ENCODE measurements at places on chromosomes 6 and 20.

DNA sequence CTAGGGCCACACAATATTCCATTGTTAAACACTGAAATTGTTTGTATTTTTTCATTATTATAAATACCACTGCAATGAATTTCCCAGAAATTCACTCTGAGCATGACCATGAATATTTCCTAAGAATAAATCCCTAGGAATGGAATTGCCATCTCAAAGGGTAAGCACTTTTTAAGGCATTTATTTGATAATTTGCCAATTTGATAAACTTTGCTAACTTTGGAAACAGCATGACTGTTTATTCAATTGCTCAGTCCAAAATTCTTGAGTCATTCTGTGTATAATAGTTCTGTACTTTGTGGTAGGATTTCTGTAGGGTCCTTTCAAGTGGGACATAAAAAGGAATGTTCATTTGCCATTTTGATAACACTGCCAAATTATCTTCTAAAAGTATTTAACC, 44.2 kb upstream of the TOX2 start:
- no peak for DNase-seq

DNA sequence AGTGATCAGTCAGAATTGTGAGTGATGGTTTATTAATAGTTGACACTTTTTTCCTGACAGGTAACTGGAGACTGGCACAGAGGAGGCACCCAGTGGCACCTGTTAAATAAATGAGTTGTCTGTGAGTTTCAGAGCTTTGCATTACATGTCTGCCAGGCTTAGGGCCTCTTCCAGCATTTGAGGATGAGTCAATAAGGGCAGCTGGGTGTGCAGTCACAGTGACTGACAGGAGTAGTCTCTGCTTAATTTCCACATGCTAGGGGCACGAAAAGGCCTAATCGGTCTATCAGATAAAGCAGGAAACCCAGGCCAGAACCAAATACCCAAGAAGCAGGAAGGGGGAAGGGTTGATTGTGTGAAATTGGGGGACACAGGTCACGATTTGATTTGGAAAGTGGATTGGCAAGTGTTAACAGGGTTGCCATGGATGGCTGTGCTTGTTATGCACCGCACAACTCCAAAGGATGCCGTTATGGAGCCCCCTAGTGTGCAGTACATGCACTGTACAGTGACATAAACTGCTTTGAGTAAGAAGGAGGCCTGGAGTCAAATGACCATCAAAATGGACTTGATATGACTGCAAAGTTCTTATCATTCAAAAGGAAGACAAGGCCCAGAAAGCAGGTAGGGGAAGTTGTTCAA, 111.9 kb upstream of the GGTLC1 start:
- peak; percentile 36 for DNase-seq

- no peak for DNase-seq
These were observed 42.4 kb downstream of the POPDC3 start for GRCh38 chr6:105137388-105137787.

DNA sequence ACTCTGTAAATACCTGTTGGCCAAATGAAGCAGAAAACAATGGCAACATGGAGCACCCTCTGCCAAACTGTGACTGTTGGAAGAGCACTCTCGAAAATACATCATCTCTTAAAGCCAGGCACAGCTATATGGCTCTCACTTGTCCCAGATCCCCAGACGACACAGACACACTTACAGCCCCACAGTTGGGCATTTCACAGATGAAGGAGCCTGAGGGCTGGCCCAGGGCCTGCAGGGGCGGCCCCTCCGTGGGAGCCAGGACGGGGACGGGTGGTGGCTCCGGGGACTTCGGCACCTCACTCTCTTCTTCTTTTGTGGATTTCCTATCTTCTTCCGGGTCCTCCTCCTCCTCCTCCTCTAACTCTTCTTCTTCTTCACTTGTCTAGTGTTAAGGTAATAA, 18.4 kb upstream of the MRPS10 start:
- DNase-seq, result no peak

DNA sequence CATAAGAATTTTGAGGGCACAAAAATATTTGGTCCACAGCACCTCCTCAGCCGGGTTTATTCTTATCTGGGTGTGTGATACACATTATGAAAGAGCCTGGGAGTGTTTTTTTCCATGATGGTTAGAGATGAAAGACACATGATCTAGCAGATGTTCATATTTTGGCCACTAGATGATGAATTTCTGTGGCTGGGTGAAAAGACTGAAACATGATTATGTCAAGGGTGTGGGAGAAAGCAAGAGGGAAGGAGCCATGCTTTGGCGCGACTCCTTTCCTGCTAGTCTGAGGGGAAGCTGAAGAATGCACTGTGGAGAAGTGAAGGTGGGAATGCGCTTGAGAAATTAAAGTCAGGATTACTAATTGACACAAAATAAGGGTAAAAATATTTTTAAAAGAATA, 102.3 kb downstream of the SH3BGRL2 start:
- DNase-seq, result no peak

Measured in CD4-positive, alpha-beta T cell (primary cell).